ENCODE measurements at places on chromosomes 3 and 15.

GRCh38 chr15:95400428-95400827, 930.1 kb upstream of the NR2F2 start:
- DNase-seq, result no peak

DNA sequence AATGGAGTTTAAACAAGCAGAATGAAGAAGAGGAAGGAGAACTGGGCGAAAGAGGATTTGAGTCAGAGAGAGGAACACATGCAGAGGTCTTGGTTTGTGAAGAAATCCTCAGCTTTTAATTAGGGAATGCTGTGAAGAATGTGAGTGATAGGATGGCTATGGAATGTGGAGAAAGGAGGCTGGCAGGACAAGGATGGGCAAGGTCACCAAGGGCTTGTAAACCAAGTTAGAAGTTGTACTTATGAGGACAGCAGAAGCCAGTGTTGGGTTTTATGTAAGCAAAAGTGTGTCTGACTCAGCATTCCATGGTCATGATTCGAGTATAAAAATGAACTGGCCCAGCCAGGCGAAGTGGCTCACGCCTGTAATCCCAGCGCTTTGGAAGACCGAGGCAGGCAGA, 60.0 kb upstream of the IL12A start:
- DNase-seq, result no peak

- DNase-seq, result no peak
Measured at GRCh38 chr15:85318048-85318731, 62.2 kb upstream of the AKAP13 start.

GRCh38 chr15:80010131-80010673, 39.2 kb upstream of the BCL2A1 start:
- DNase-seq, result no peak

DNA sequence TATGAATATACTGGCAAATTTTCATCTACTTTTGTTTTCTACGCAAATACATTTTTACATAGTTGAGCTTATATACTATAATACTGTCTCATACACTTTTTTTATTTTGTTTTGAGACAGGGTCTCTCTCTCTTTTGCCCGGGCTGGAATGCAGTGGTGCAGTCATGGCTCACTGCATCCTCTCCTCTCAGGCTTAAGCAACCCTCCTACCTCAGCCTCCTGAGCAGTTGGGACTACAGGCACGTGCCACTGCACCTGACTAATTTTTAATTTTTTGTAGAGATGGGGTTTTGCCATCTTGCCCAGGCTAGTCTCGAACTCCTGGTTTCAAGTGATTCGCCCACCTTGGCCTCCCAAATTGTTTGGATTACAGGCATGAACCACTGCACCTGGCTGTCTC, 25.9 kb downstream of the HACL1 start:
- DNase-seq, result no peak

DNA sequence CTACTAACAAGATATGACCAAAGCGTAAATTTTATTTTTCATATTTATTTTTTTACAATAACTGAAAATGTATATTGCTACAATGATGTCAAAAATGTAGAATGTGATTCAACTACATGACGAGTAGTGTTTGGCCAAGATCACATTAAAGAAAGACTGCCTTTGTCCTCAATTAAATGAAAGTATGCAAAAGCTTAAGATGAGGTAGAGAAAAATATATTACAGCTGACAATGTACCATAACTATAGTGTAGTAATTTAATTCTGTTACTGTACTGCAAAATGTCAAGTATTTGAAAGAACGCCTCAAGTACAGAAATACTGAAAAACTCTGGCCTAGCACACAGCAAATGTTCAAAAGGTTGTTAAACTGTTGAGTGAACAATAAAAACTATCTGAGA, 9.7 kb downstream of the PRICKLE2 start:
- no peak for DNase-seq

GRCh38 chr15:38611228-38611627, 46.6 kb upstream of the RASGRP1 start:
- DNase-seq, result no peak

GRCh38 chr3:69377262-69377661, 8.6 kb downstream of the FRMD4B start:
- DNase-seq, result no peak

GRCh38 chr15:23441204-23441603, 5.8 kb downstream of the GOLGA6L2 start:
- DNase-seq, result no peak

DNA sequence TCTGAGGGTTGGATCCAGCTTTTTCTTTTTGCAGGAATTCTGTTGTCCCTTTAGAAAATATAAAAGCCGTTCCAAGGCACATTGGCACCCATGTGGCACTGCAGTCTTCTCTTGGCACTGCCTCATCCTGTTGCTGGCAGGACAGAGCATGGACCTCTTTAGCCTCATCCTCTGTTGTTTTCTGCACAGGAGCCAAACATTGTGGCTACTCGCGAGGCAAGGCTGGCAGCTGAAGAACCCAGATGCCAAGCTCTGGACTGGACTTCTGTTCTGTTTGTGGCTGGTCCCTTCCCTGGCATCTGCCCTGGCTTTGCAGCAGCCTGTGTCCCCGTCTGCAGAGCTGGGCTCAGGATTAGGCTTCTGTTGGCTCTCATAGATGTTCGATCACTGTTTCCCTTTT, 224.7 kb upstream of the TBC1D5 start:
- DNase-seq, result no peak

- no peak for DNase-seq
Measured at GRCh38 chr15:76032046-76032445, 19.8 kb upstream of the NRG4 start.

DNA sequence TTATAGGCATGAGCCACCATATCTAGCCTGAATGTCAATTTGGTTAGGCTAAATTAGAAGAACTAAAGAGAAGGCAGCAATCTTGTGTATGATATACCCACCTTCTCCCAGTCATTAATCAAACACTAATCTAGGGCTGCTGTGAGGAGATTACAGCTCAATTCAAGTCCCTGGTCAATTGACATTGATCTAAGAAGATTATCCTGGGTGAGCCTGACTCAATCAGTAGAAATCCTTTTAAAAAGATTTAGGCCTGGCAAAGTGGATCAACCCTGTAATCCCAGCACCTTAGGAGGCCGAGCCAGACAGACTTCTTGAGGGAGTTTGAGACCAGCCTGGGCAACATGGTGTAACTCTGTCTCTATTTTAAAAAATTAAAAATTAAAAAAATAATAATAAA, 2.5 kb upstream of the DNAH12 start:
- no peak for DNase-seq

DNA sequence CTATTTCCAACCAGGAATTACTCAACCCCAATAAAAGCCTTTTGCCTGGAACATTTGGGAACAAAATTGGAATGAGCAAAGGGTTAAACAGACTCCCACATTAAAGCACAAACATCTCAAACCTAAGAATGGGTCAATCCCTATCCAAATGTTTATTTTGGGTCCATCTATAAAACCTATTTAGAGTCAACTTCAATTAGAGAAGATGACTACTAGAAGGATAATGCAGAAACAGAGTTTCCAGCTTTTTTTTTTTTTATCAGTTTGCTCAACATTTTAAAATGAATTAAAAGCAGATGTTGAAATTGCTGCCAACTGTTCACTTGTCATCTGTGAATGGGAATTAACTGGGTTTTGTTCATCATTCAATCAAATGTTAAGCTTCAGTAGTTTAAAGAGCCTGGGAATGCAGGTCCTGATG, 4.1 kb upstream of the TBC1D23 start:
- DNase-seq, result peak; percentile 40

- no peak for DNase-seq
Measured at GRCh38 chr3:59133311-59133710, 83.5 kb upstream of the CFAP20DC start.

GRCh38 chr3:73626106-73626505, 1.4 kb upstream of the PDZRN3 start:
- no peak for DNase-seq

DNA sequence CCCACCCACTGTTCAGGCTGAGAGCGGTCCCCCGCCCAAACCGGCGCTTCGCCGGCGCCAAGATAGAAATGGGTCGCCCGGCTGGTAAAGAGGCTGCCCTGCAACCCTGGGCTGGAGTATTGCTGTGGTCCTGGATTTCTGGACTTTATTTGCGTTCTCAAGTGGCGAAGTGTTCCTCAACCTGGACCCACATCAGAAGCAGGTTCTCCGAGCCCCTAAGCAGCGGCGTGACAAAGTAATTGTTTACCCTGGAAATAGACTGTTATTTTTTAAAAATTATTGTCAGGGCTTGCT, 481 bp upstream of the DYNC1LI1 start:
- no peak for DNase-seq

GRCh38 chr15:63800241-63800640, 33.5 kb downstream of the HERC1 start:
- DNase-seq, result no peak

GRCh38 chr3:72043204-72044133, 258.5 kb upstream of the PROK2 start:
- no peak for DNase-seq

DNA sequence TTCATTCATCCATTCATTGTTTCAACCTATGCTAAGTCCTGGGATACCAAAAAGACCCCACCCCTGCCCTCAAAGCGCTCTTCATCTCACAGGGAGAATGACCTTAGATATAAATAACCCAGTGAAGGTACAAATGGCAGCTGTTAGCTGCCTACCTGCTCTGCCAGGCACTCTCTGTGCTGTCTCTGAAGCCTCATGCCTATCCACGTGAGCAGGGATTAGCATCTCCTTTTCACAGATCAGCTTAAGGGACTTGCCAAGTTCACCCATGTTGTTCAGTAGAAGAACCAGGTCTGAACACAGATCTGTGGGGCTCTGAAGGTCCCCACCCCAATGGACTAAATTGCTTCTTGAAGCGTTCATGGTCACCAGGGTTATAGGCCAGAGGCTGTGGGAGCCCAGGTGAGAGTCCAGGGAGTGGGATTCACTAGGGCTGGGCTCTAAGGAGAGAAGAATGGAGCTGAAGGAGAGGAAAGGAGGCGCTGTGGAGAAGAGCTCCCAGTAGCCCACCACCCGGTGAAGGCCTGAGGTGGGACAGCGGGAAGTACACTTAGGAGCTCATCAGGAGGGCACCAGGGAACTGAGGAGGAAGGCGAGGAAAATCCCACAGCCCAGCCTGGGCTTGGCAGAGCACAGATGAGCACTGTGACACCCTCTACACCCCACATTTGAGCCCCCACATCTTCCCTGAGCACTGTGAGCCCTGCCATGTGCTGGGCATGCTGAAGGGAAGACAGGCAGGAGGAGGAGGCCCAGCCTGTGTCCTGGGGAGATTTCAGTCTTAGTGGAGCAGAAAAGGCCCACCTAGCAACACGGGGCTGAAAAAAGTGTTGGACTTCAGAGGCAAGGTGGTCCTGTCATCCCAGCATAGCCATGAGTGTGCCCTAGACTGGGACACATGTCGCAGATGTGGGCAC, 20.4 kb downstream of the RBP1 start:
- no peak for DNase-seq

DNA sequence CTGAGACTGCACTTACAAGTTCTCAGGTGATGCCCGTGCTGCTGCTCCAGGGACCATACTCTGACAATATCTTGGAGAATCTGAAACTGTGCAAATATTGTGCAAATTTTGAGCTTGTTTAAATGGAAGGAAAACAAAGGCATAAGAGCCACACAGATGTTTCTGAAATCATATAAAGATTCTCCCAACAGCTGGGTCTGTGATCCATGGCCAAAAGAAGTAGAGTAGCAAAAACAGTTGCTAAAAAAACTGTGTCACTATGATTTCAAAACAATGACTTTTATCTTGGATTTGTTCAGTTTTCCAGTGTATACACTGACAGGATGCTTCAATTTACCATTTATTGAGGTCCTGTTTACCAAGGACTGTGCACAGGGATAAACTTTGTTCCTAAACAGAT, 25.3 kb downstream of the NPTN start:
- DNase-seq, result no peak

DNA sequence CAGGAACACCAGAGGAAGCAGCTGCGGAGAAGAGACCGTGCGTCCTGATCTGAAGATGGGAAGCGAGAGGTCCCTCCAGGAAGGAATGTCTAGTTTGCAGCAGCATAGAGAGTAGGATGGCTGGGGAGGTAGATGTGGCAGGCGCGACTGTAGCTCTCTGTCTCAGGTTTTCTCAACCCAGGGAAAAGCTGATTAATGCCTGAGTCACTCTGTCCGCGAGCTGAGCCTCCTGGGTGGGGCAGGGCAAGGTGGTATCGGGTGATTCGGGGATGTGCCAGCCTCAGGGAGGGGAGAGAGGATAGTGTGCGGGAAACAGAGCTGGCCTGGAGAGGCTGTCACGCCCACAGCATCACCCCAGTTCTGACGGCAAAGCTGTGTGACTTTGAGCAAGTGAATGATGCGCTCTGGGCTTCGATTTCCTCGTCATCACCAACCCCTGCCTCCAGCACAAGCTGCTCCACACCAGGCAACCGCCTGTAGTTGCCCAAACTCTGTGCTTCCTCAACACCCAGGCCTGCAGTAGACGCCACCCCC, 28.4 kb downstream of the CPN2 start:
- no peak for DNase-seq

All from SK-N-SH (cell line).